Neural progenitor cell (in vitro differentiated cells): ENCODE measurements at places on chromosomes 1 and 21.

DNA sequence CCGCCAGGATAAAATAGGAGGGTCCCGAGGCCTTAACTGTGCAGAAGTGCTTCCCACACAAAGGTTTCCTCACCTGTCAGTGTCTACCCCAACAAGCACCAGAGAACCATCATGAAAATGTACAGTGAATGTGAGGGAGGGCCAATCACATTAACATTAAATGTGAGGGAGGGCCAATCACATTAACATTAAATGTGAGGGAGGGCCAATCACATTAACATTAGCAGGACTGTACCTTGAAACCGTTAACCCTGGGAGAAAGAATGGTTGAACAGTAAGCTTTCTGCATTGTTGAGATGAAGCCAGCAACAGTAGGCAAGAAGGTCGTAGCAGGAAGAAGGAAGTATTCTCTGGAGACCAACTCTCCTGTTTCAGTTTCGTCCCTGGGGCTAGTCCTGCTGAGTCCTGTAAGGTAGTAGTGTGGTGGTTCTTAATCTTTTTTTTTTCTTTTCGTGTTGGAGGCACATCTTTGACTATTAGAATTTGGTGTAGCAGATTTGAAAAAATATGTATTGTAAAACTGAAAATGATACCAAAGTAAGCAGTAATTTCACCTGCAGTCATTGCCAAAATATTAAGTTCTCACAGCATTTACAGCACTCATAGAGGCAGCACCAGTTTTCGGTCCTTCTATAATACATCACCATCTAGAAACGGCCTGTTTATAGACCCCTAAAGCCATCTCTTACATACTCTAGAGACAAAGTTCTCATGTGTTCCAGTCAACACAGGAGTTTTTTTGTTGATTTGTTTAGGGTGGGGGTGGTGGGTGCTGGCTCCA, 98.6 kb upstream of the PPP2R5A start:
- DNase-seq = no peak

DNA sequence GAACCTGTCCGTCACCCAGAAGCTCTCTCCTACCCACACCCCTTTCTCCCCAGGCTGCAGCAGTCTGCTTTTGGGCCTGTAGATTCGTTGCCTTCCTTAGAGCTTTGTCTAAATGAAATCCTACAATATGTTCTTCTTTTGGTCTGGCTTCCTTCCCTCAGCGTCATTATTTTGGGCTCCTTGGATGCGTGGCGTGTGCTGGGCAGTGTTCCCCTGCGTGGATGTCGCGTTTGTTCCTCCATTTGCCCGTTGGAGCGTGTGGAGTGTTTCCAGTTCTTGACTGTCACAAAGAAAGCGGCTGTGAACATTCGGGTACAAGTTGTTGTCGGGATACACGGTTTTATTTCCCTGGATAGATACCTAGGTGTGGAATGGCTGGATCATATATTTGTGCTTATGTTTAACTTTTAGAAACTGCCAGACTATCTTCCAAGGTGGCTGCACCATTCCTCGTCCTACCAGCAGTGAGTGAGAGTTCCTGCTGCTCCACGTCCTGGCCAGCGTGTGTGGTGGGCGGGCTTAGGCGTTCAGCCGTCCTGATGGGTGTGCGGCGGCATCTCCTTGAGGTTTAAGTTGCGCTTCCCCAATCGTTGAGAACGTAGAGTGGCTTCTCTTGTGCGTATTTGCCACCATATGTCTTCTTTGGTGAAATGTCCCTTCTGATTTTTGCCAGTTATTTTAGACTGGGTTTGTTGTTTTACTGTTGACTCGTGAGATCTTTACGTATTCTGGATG, 31.7 kb downstream of the SKI start:
- no peak for DNase-seq

DNA sequence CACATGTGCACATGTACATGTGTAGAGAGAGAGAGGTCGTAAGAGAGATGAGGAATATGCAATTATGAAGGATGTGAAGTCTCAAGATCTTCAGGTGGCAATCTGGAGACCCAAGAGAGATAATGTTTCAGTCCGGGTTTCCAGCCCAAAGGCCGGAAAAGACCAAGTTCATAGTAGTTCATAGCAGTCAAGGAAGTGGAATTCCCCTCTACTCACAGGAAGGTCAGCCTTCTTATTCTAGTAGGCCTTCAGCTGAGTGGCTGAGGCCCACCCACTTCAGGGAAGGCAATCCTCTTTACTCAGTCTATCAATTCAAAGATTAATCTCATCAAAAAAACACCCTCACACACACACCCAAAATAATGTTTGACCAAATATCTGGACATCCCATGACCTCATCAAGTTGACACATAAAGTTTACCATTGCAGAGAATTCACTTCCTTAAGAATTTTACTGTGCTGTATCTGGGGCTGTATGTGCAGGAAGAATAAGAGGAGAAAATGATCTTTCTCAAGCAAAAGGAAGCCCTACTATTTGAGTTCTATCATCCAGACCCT, 114.6 kb downstream of the TNFSF18 start:
- no peak for DNase-seq

GRCh38 chr1:218664385-218665170, 319.4 kb downstream of the TGFB2 start:
- no peak for DNase-seq

DNA sequence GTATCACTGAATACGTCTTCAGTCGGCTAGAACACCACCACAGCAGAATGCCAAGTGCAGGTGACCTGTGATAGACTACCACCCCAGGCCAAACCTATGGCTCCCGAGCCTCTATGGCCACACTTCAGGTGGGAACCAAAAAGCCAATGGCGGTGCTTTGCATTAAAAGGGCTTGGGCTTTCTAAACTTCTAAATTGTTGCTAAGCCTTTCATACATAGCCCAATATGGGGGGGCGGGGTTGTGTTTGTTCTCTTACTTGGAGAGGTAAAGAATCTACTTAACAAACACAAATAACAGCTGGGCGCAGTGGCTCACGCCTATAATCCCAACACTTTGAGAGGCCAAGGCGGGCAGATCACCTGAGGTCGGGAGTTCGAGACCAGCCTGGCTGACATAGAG, 19.7 kb downstream of the USP48 start:
- DNase-seq = no peak

DNA sequence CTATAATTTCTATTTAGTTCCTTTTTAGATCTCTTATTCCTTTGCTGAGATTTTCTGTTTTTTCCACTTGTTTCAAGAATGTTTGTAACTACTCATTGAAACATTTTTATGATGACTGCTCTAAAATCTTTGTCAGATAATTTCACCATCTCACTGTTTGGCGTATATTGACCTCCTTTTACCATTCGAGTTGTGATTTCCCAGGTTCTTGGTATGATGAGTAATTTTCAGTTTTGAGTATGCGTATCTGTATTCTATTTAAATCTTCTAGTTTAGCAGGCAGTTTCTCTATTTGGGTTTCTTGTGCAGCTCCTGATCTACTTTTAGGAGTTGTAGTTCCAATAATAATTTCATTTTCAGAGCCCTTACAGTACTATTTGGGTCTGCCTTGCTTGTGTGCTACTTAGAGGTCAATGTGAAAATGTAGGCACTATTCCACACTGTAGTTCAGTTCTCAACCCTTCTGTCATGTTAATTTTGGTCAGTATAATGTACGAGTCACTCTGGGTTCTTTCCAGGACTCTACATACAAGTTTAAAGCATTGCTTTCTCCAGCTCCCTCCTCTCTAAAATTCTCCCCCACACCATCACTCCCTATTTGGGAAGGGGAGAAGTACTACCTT, 115.5 kb downstream of the ACBD6 start:
- DNase-seq = no peak

GRCh38 chr1:49435291-49435690, 588.5 kb downstream of the AGBL4 start:
- DNase-seq = no peak
